CD4-positive, alpha-beta memory T cell (primary cell): ENCODE measurements at places on chromosomes 1 and 21.

DNA sequence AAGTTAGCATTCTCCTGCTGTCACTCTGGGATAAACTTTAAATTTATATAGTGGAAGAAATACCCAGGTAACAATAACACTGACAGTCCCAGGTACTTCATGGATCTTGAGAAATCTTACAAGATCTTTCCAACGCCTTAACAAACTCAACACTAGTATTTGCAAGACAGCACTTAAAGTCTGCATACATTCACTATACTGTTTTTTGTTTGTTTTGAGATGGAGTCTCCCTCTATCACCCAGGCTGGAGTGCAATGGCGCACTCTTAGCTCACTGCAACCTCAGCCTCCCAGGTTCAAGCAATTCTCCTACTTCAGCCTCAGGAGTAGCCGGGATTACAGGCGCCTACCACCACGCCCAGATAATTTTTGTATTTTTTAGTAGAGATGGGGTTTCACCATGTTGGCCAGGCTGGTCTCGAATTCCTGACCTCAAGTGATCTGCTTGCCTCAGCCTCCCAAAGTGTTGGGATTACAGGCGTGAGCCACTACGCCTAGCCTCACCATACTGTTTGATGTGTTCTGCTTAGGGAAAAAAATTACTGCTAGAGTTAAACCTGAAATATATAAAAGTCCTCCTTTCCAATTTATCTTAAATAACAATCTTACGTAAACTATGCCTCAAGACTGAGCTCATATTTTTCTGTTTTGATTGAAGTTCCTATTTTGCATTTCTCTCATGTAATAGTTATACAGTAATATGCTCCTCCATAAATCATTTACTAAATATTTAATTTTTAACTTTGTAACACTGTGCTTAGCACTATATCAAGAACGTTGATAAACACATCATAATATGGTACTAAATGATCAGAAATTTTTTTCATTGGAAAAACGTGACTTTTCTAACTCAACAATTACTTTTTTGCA is 17.5 kb downstream of the EYA3 start:
- DNase-seq = no peak

DNA sequence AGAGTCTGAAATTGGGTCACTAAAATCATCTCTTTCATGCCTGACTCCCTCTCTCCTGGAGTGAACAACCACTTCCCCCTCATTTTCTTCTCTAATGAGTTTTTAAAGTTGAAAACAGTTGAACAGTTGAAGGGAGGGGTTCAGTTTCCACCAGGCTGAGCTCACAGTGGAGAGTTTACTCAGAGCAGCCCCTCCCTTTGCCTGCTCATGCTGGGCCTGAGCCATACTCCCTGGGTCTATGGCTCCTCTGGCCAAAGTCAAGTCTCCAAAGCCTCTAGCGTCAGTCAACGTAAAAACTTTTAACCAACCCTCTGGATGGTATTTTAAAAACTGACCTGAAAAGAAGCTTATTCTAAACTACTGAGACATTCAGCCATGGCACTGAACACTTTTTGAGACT is 100.8 kb upstream of the RNPC3 start:
- DNase-seq = no peak

- no peak for DNase-seq
Observed at GRCh38 chr1:205933671-205934618, 9.3 kb downstream of the SLC26A9 start.

DNA sequence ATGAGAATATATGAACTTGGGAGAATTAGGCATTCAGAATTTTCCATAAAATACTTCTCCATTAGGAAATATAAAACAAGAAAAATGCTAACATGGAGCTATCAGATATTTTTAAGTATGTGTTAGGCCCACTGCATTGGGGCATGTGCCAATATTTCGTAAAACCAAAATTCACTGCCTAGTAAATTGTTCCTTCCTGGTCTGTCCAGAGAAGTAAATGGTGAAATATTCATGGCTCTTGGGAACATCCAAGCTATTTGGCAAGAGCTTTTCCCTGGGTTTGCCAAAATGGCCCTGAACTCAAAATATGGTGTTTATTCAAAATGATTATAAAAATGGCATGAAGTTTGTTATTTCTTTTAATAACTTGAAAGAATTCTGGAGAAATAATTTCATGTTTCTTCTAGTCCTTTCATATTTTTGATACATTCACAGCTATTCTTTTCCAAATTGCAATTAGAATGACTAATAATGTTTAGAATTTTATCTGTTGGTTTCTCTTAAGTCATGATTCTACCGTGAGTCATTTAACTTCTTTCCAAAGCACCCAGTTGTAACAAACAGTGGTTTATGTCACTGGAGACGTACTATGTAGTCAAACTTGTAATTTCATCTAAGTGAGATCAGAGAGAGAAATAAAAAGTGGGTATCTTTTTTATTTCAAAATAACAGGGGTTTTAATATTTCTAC is 25.7 kb upstream of the SLC19A2 start:
- no peak for DNase-seq

GRCh38 chr1:68376441-68376840 is 73.3 kb downstream of the RPE65 start:
- DNase-seq = no peak
